Placental pericyte (primary cell): ENCODE measurements at places on chromosomes 7 and 10. TPM values are rescaled to one million over a fixed set of nuclear protein-coding genes. Genes with fewer than 3 reads are reported as not detected.

Gene HABP2
- total RNA-seq = not detected in 2 replicates

Gene ABCB1
- total RNA-seq = 2.4 TPM in 1 of 2 replicates, not detected in the other

Gene POM121C
- 13.3 and 16.6 TPM in 2 replicates for total RNA-seq

Gene WEE2
- total RNA-seq = not detected in 2 replicates

Gene OR9A4
- total RNA-seq = not detected in 2 replicates

Gene CFAP69
- 3.6 and 5.3 TPM in 2 replicates for total RNA-seq

Gene GBF1
- total RNA-seq = 46.0 and 74.6 TPM in 2 replicates

Gene EGFR
- 99.8 and 136 TPM in 2 replicates for total RNA-seq

Gene LMBR1
- 42.2 and 47.8 TPM in 2 replicates for total RNA-seq

Gene GRM3
- total RNA-seq = not detected in 2 replicates

Gene MMP21
- total RNA-seq = not detected in 2 replicates

Gene FBXL13
- total RNA-seq = 1.1 and 7.0 TPM in 2 replicates

Gene MKI67
- total RNA-seq = 1.3 and 42.9 TPM in 2 replicates

Gene TMEM176B
- 0.29 TPM in 1 of 2 replicates, not detected in the other for total RNA-seq

Gene UTF1
- total RNA-seq = not detected in 2 replicates

Gene PNLIP
- not detected in 2 replicates for total RNA-seq
